Myocyte (in vitro differentiated cells): ENCODE measurements at places on chromosomes 7 and 10. TPM values are rescaled to one million over a fixed set of nuclear protein-coding genes. Genes with fewer than 3 reads are reported as not detected.

NPSR1 gene
- total RNA-seq, result not detected in 2 replicates

PAX4 gene
- not detected in 2 replicates for total RNA-seq

MEOX2 gene
- 2.1 and 2.3 TPM in 2 replicates for total RNA-seq

DNA sequence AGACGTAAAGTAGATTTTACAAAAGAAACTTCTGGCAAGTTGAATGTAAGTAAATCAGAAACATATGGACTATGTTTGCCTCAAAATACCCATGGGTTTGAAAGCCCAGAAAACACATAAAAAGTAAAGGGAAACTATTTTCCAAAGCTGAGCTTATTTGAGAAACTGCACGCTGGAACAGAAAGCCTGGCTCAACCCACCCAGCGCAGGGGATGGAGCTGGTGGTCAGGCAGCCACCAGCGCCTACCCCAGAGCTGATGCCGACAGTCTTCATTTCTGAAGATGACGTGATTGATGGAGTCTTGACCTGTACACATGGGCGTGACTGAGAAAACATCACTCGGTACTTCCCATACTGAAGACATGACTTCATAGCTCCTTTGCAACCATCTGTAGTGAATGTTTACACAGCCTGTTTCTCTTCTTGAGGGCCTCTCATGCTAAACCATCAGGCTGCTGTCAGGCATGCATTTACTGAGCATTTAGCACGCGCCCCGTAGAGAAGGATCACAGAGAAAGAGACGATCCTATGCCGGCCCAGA is 232.6 kb upstream of the AUTS2 start:
- no peak for DNase-seq

DNA sequence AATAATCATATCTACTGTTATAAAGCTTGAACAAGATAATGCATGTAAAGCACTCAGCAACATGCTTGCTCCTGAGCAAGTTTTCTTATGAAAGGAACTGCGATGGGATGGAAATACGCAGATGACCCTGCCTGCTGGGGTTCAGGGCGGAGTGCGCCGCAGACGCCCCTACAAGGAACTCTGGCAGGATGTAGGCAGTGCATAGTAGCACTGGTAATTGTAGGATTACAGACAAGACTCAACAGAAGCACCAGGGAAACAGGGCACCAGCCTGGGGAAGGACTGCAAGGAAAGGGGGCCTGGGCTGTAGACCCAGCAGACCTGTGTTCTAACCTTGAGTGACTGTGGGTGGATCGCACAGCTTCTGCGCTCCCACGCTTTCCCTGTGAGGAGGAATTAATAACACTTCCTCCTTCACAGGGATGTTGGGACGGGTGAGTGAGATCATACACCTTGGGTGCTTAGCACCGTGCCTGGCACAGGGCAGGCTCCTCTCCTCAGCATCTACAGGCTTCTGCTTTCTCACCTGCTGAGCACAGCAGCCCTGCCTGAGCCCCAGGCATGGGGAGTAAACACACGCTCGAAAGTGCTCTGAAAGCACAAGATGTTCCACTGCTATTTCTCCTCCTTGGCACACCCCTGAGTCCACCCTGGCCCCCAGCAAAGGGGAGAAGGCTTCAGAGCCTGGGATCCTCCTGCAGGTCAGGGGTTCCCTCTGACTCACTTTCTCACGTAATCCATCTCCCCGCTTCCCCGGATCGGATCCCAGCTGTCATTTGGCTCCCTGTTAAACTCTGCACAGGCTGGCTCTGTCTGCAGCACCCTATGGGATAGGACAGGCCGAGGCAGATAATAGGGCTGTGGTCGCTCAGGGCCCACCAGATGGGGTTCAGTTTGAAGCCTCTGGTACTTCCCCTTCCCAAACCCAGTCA is 19.2 kb downstream of the ITPRIP start:
- peak; percentile 53 for DNase-seq

- DNase-seq, result no peak
These were observed 47.1 kb downstream of the GLCCI1 start for GRCh38 chr7:8015746-8016120.

DNA sequence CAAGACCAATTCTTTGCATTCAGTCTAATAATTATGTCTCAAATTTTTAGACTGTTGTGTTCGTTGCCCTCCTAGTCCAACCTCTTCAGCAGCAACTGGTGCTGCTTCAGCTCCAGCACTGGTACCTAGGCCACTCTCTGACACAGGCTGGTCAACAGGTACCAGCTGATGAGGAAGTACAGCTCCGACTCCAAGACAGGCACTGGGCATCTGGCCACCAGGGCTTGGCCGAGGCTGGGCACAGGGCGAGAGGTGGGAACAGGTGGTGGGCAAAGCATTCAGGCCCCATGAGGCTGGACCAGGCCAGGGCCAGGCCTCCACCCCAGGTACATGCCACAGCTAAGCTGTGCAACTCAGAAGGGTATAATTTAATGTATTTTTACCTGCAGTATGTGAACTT is 151.5 kb upstream of the AGR3 start:
- no peak for DNase-seq

- DNase-seq, result no peak
These were observed 15.4 kb downstream of the RBM20 start for GRCh38 chr10:110659558-110659957.

DNA sequence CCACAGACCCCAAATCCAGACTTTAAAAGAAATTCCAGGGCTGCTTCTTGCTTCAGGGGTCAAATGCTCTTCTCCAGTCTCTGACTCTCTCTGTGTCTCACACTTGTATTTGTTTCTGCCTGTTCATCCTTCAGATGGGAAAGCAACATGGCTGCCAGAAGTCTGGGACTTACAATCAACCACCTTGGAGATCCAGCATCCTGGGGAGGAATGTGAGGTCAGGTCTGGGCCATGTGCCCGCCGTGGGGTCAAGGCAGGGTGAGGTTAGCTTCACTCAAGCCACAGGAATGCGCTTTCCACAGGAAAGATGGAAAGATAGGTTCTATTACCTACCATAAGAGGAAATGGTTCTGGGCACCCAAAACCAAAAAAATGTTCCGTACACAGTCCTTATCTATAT is 34.3 kb upstream of the NPVF start:
- DNase-seq, result no peak

- no peak for DNase-seq
These were observed 568 bp downstream of the MGAM2 start for GRCh38 chr7:142112086-142112485.

GRCh38 chr7:45153233-45153632 is 4.4 kb upstream of the RAMP3 start:
- DNase-seq, result no peak

DNA sequence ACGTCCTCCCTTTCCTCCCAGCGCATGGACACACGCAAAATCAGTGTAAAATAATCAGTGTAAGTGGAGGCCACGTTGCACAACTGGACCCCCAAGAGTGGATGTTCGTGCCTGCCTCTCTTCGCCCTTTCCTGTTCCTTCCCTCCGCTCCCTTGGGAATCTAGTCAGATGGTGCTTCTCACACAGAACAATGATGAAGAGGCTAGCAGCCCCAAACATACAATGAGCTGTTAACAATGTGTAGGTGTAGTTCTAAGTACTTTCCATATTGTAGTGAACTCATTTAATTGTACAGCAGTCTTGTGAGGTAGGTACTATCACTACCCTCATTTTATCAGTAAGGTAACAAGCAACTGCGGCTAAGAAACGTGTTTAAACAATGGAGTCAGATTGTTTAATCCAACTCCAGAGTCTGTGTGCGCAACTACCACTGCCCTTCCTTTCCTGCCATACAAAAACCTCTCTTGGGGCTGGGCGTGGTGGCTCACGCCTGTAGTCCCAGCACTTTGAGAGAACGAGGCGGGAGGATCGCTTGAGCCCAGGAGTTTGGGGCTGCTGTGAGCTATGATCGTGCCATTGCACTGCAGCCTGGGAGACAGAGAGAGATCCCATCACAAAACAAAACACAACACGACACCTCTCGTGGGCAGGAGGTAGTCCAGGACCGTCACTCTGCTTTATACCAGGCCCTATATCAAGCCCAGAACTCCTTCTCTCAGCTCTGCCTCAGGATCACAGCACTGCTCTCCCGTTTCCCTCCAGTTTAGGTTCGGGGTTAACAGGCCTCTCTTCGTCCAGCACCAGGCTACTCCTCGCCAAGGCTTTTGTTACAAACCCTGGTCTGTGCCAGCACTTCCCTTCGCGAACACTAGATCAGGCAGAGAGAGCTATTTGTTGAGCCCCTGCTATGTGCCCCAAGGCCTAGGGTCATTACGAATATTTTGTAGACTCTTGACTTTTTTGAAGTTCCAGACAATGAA is 1.1 kb downstream of the FKBP9 start:
- peak; percentile 77 for DNase-seq
